ENCODE measurements at places on chromosomes 1 and 21. TPM values are rescaled to one million over a fixed set of nuclear protein-coding genes. Genes with fewer than 3 reads are reported as not detected.

CHIA gene
- not detected for total RNA-seq

LDLRAP1 gene
- 201 TPM for total RNA-seq

DNA sequence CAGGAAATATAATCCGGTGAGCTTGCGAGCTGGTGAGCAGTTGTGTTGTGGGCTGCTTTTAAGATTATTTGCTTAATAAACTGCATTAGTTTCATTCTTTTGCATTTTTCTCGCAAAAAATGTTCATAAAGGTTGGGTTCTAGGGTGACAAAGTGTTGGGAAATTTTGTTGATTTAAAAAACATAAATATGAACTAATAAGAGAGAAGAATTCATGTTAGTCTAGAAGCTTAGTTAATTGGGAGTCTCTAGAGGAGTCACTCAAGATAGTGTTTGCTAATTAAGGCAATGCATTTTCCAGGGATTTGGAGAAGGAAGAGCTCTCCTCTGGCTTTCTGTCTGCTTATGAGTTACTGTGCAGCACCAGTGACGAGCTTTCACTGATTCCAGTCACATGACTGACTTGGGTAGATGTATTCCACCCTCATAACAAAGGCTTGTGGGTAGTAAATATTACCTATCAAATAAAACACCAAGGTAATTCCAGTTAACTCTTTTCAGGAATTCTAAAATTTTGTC is 417.0 kb downstream of the PTBP2 start:
- H3K4me3 ChIP-seq, result no peak overlapping the region
- no peaks in the 10 kb centered on the region for H3K36me3 ChIP-seq
- DNase-seq, result no peak
- H3K4me1 ChIP-seq, result no peaks in the 10 kb centered on the region

DNA sequence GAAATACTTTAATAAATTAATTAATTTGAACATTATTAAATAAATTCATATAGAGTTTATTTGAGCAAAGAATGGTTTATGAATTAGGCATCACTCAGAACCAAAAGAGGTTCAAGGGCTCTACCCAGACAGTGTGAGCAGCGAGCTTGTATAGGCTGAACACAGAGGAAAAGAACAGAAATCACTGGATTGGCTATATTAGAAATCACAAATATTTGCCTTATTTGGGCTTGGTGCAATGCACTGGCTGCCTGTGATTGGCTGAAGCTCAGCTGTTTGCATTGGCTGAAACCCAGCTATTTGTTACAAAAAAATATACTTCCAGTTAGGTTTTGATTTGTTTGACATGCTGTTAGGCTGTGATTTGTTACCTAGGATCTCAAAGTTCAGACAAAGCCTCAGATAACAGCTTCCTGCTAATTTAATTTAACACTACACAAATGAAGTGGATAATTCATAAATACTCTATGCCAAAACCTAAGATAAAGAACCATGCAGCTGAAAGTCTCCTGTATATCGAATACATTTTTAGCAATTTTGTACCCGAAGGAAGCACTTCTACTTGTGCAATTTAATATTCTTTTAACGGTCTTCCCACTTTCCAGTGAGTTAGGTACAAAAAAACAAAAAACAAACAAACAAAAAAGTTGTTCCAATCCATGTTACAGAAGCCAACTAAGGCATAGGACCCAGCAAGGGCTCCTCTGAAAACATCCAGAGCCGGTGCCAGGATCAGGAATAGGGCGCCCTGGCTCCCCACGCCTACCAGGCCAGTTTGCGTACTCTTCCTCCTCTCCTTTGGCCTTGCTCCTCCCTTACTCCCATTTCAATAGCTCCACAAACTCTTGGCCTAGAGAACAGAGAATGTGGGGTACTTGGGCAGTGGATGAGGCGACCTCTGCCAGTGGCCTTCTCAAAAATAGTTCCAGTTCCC is 179.1 kb downstream of the DUSP10 start:
- no peaks in the 10 kb centered on the region for H3K27me3 ChIP-seq
- H3K36me3 ChIP-seq, result no peaks in the 10 kb centered on the region

- H3K27ac ChIP-seq, result no peak overlapping the region
- H3K4me1 ChIP-seq, result no peaks in the 10 kb centered on the region
- no peaks in the 10 kb centered on the region for H3K36me3 ChIP-seq
- H3K27me3 ChIP-seq, result no peaks in the 10 kb centered on the region
Observed at GRCh38 chr1:88526456-88526855, 157.6 kb upstream of the PKN2 start.

DNA sequence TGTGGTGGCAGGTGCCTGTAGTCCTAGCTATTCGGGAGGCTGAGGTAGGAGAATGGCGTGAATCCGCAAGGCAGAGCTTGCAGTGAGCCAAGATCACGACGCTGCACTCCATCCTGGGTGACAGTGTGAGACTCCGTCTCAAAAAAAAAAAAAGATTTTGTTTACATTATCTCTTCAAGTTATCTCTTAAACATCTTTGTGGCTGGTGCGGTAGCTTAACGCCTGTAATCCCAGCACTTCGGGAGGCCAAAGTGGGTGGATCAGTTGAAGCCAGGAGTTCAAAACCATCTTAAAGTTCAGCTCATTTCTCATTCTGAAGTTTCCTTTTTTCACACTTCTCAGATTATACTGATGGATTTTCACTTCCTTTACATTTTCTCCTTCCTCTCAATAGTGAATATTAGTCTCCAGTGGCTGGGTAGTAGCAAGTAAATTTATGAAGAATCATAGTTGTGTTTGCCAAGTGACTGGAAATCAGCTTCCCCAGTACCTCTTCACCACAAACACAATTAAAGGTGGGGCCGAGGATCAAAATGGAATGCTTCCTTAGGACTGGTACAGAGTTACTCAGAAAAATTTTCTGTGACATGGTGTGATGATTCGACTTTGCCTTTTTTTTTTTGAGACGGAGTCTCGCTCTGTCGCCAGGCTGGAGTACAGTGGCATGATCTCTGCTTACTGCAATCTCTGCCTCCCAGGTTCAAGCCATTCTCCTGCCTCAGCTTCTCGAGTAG is 13.8 kb downstream of the PIP5K1A start:
- DNase-seq, result no peak
- H3K27me3 ChIP-seq, result no peaks in the 10 kb centered on the region
- no peak overlapping the region for H3K27ac ChIP-seq
- peaks cover 9% of the 10 kb centered on the region for H3K36me3 ChIP-seq
- H3K4me3 ChIP-seq, result no peak overlapping the region

DNA sequence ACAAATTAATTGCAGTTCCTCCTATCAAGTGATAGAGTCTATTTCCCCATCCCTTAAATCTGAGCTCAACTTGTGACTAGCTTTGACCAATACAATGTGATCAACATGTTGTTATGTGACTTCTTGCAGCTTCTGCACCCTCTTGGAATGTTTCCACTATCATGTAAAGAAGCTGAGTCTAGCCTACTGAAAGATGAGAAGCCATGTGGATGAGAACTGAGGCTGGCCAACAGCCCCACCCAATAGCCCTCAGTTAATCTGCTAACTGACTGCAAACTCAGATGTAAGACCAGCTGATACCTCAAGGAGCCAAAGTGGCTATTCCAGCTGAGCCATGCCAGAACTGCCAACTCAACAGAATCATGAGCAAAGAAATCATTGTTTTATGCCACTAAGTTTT is 44.0 kb downstream of the LYST start:
- H3K36me3 ChIP-seq, result no peaks in the 10 kb centered on the region
- H3K27me3 ChIP-seq, result no peaks in the 10 kb centered on the region
- H3K4me3 ChIP-seq, result no peak overlapping the region
- H3K27ac ChIP-seq, result no peak overlapping the region
- H3K4me1 ChIP-seq, result no peaks in the 10 kb centered on the region
- no peak for DNase-seq

- H3K4me1 ChIP-seq, result no peaks in the 10 kb centered on the region
- no peaks in the 10 kb centered on the region for H3K27me3 ChIP-seq
- H3K4me3 ChIP-seq, result no peak overlapping the region
- DNase-seq, result no peak
- H3K27ac ChIP-seq, result no peak overlapping the region
Observed at GRCh38 chr1:204013052-204013451, 59.9 kb upstream of the SOX13 start.
